Stimulated activated effector memory CD8-positive, alpha-beta T cell treated with anti-CD3 and anti-CD28 coated beads, Interleukin-12 subunit alpha, Interleukin-12 subunit beta, amount 100 ng/mL, for 72 hours (primary cell): ENCODE measurements at places on chromosomes 11 and 22.

- DNase-seq, result no peak
Observed at GRCh38 chr11:16703795-16704194, 34.7 kb upstream of the C11orf58 start.

GRCh38 chr11:125948278-125949051, 2.6 kb downstream of the VSIG10L2 start:
- no peak for DNase-seq

- DNase-seq, result no peak
Observed at GRCh38 chr22:17810570-17811116, 36.4 kb upstream of the BID start.

DNA sequence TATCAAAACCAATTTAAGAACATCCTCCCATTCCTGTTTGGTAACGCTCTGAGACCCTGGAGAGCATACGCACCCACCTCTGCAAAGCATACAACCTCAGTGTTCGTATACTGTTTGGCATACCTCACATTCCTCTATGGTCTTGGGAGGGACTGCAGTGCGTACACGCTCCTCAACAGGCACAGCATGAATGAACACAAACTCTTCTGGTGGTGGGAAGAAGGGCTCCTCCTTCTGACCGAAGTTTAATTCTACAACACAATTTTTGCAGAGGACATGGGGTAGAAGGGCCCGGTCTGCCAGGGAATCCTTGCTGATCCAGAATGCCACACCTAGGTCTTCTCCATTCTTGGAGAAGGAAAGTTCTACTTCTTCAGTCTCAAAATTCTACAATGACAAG, 5.3 kb downstream of the HNRNPUL2 start:
- no peak for DNase-seq

DNA sequence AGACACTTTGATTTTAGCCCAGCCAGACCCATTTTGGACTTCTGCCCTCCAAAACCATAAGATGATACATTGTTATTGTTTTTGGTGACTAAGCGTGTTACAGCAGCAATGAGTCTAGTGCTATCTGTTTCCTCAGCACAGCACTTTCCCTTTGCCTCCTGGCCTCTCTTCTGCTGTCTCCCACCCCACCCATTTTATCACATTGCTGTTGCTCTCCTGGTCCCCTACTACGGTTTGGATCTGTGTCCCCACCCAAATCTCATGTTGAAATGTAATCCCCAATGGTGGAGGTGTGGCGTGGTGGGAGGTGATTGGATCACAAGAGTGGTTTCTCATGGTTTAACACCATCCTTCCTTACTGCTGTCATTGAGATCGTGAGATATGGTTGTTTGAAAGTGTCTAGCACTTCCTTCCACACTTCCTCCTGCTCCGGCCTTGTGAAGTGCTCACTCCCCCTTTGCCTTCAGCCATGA, 59.8 kb upstream of the CD82 start:
- no peak for DNase-seq

DNA sequence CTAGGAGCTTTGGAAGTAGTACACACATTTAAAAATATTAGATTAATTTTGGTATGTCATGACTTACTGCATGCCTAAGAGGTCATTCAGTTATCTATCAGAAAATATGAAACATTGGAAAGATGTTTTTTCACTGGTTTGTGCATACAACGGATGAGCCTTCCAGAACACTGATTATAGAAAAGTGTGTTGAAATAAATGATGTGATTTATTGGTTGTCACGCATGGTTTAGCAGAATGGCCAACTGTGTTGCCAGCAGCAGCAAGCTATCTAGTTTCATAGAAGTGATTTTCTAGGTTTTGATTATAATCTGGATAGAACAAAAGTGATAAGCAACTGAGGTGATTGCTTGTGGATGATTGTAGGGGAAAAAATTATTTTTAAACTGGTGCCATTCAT, 53.6 kb downstream of the DDX10 start:
- no peak for DNase-seq

- no peak for DNase-seq
Observed at GRCh38 chr22:19043121-19044085, 78.8 kb downstream of the DGCR2 start.

DNA sequence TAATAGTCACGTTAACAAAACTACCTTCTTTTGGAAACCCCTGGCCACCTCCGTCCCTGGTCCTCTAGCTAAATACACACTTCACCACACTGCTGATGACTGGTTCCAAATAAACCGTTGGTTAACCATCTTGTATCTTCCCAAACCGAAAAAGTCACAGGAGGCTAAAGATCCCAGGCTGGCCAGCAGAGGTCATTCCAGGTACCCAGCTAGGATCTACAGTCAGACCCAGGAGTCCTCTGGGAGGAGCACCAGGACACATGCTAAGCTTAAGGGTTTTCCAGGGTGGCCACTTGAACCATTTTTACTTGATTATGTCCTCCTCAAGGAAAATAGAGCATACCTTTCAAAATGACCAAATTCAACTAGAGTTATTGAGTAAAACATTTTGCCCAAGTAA, 103.2 kb downstream of the ETS1 start:
- no peak for DNase-seq

GRCh38 chr11:10488934-10489691, 34.0 kb downstream of the AMPD3 start:
- DNase-seq, result no peak

GRCh38 chr11:35152575-35152974, 13.6 kb downstream of the CD44 start:
- no peak for DNase-seq

GRCh38 chr22:27399161-27399560, 402.4 kb downstream of the MN1 start:
- DNase-seq, result no peak

GRCh38 chr11:82901922-82902485, 468 bp downstream of the DDIAS start:
- DNase-seq, result no peak
